ENCODE measurements at places on chromosomes 2 and 18.

DNA sequence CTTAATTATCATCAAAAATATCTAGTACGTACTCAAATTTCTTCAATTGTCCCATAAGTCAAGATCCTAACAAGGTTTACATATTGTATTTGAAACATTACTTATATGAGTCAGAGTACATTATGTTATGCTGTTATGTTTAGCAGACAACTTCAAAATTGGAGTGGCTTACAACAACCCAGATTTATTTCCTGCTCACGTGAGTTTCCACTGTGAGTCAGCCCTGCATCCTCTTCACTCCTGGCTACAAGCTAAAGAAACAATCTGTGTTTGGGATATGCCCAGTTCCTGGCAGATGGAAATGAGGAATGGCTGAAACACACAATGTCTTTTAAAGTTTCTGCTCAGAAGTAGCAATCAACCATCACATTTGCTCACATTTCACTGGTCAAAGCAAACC lies 31.5 kb upstream of the TANC1 start:
- no peak for DNase-seq

- DNase-seq: no peak
These were observed 51.4 kb downstream of the VSNL1 start for GRCh38 chr2:17591846-17592245.

DNA sequence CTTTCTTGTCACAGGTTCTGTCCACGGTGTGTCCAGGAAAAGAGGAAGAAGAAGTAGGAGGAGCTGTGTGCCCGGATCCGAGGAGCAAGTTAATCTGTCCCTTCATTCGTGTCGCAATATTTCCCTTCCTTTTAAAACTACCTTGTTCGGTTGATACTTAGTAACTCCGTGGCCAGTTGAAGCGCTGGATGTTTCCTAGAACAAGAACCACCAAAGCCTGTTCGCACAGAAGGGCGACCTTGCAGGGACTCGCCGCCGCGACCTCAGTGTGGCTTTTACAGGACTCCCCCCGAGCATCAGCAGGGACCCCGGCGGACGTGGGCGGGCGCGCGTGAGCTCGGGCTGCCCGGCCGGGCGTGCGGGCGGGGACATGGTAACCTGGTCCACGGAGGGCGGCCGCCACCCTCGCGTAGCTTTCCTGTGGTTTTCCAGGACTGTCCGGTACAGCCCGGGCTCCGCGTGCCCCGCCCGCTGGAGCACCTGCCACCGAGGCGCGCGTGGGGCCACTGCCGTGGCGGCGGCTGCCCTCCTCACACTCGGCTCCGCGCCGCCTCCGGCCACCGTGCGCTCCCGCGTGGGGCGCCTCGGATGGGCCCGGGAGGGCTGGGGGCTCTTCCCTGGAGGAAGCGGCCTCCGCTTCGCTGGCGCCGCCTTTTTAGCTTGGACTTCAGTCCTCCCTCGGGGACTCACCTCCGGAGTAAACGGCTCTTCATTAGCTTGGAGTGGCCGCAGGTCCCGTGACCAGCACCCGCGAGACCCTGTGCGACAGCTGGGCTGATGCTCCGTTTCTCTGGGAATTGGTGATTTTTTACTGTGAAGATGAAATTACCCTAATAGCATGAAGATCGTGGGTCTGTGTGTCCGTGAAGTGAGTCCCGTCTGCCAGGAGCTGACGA lies 9.2 kb upstream of the D2HGDH start:
- DNase-seq: no peak

GRCh38 chr2:133135035-133135654 lies 433.1 kb downstream of the NCKAP5 start:
- no peak for DNase-seq

- DNase-seq: no peak
These were observed 214.5 kb downstream of the EN1 start for GRCh38 chr2:118632921-118633320.

GRCh38 chr18:820591-821165 lies 8.6 kb upstream of the YES1 start:
- DNase-seq: no peak

- DNase-seq: no peak
These were observed 30.3 kb downstream of the NCL start for GRCh38 chr2:231433990-231434389.

DNA sequence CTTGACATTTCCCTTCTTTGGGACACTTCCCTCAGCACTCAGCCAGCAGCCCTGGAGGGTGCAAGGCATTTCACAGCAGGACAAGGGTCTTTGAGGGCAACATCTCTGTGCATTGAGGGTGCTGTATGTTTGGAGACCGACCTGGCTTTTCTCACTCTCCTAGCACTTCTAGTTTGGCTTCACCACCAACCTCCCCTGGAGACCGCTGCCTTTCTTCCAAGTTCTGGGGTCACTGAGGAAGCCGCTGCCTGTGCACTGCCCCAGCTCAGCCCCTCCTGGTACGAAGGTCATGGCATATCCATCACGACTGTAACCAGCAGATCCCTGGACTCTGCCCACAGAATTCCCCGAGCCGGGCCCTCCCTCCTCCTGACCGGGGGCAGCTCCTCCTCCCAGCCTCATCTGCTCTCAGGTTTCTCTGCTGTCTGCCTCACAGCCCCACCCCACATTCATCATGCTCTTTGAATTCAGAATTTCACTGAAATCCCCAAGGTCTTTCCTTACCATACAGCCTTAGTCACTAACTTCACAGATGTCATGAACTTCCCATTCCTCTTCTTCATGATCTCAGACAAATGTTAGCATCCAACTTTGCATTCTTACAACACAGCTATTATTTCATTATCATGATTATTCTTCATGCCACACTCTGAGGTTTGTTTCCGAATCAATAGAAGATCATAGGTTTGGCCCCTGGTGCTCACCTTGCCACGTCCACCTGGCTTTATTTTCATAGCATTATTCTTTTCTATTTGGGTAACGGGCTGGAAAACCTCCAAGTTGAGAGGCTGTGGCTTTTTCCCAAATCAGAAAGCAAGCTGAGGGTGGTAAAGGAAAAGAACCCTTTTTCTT lies 113.0 kb upstream of the COPS8 start:
- DNase-seq: no peak

DNA sequence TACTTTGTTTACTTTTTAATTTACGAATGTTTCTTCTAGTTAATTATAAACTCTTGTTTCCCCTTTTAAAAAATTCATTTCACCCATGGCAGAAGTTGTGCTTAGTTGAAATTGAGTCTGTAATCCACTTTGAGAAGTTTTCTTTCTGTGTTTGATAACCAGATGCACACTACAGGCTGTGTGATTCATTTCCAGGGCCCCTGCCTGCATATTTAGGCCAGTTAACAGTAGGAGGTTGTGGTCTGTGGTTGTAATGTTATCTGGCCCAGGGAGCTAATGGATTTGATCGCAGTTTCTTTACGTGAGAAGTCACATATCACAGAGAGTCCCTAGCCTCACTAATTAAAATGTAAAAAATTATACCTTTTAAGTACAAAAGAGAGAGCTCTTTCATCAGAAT lies 3.3 kb downstream of the CDH7 start:
- no peak for DNase-seq

DNA sequence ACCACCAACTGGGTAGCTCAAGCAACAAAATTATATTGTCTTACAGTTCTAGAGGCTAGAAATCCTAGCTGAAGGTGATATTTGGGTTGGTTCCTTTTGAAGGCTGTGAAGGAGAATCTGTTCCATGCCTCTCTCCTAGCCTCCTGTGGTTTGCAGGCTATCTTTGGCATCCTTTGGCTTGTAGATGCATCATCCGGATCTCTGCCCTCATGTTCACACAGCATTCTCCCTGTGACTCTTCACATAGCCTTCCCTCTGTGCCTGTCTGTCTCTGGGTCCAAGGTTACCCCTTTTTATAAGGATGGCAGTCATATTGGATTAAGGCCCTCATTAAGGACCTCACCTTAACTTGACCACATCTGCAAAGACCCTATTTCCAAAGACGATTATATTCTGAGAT lies 78.6 kb upstream of the MAP3K20 start:
- no peak for DNase-seq

- no peak for DNase-seq
These were observed 22.2 kb downstream of the CCDC121 start for GRCh38 chr2:27606611-27607010.

- DNase-seq: no peak
These were observed 41.3 kb downstream of the PDCL3 start for GRCh38 chr2:100603948-100604633.

GRCh38 chr18:72871091-72871490 lies 3.3 kb upstream of the NETO1 start:
- no peak for DNase-seq

- DNase-seq: no peak
These were observed 142.6 kb downstream of the RIF1 start for GRCh38 chr2:151552287-151552686.

DNA sequence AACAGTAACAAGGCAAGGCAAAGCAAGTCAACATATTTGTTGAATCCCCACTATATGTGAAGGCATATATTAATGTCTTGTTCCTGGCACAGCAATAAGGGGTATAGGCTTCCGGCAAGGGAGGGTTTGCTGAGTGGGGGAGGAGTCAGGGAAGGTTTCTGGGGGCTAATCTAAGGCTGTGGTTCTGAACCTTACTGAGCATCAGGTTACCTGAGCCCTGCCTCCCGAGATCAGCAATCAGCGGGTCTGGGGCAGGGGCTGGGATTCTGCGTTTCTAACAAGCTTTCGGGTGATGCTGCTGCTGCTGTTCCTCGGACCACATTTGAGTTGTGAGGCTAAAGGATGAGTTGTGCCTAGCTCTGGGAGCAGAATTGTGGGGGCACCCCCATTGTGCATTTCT lies 401.7 kb upstream of the SPRED2 start:
- DNase-seq: no peak

GRCh38 chr18:70617020-70617763 lies 328.3 kb downstream of the SOCS6 start:
- DNase-seq: no peak

- no peak for DNase-seq
These were observed 263.2 kb downstream of the CDH7 start for GRCh38 chr18:66013969-66014368.
